Suppressor macrophage (primary cell): ENCODE measurements at places on chromosomes 7 and 10.

- DNase-seq, result peak; percentile 81
These were observed 90.9 kb downstream of the NEURL1 start for GRCh38 chr10:103584216-103585010.

DNA sequence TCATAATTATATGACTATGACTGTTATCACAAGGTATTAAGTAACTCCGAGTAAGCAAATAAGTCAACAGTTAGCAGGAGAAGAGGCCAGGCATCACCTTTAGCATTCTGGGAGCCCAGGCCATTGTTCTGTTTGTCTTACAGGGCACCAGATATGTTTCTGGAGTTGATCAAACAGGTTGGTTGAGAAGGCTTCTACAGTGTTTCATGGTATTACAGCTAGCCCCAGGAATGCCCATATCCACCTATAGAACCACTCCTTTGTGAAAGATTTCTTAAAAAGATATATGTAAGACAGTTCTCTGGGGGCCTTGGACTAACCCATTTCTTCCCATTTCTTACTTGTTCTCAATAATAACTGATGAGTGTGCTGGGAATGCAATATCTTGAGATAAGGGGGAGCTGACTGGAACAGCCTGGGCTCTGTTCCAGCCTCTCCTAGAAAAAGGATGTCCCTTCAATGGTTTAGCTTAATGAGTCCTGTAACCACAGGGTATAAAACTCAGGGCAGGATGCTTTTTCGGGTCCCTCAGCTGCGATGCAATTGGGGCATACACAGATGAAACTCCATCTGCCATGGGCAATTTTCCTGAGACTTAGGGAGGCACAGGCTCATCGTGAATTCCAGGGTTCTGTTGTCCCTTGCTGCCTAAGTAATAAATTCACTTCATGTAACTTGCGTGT is 286.4 kb downstream of the BAMBI start:
- no peak for DNase-seq

- DNase-seq, result no peak
These were observed 108.9 kb downstream of the RNLS start for GRCh38 chr10:88473989-88474883.

DNA sequence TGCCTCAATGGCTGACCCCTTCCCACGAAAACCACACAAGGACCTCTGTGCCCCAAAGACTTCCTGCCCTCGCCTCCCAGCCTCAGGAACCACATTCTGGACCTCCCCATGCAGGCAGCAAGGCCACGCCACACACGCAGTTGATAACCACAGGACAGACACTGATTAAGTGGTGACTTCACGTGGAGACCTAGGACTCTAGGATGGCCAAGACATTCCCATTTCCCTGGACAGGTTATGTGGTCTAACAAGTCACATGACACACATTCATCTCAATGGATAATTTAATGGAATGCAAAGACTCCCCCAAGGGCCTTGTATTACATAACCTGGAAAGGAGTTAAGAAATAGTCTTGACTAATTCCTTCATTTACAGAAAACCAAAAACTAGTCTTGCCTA is 110.2 kb downstream of the LARP4B start:
- DNase-seq, result no peak

DNA sequence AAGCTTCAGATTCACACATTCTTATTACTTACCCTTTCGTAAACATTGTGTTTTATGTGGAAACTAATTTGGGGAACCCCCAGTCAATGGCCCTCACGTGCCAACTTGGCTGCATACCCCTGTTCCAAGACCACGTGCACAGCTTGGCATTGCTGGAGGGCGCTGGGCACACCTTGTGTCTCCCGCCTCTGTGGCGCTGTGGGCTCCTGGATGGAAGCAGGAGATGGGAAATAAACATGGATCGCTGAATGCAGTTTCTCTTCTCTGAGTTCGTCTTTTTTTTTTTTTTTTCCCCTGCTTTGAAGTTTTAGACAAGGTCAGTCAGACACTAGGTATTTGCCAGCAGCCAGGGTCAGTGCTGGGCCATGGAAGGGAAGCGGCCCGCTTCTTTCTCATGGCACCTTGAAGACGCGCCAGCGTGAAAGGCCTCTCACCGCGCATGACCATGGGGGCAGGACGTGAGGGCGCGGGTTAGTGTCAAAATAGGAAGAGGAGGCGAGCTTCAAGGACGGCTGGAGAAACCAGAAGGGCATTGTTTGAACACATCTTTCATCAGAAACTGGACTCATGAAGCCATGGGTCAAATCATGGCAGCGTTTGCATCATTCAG is 27.3 kb downstream of the BNIP3 start:
- DNase-seq, result no peak

DNA sequence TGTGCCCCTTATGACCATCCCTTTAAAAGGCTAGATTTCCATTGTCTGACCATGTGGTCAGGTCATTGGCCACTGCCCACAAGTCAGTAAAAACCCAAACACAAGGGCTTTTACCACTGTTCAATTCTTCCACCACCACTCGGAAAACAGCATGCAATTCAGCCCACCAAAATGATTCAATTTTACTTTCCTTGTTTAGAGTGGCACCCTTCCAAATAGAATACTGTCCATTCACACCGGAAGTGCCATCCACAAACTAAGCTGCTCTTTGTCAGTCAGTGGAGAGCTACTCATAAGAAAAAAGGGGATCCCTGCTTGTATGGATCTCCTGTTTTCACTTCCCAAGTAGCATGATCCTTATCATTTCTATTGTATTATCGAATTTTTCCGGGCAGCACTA is 350.7 kb upstream of the MBL2 start:
- no peak for DNase-seq

DNA sequence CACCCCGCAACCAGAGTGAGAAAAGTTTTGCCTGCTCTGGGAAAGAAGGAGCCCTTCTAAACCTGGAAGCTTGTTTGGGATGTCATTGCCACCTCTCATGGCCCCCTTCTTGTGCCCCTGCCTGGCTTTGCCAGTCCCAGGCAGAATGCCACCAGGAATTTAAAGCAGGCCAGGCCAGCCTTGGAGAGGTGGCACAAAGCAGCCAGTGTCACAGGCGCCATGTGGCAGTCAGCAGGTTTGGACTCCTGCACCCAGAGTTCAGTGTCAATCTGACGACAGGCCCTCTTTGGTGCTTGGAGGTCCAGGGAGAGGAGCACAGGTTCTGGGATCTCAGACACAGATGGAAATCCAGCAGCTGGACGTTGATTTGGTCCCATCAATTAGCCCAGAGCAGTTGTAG is 12.7 kb downstream of the HK1 start:
- DNase-seq, result no peak

DNA sequence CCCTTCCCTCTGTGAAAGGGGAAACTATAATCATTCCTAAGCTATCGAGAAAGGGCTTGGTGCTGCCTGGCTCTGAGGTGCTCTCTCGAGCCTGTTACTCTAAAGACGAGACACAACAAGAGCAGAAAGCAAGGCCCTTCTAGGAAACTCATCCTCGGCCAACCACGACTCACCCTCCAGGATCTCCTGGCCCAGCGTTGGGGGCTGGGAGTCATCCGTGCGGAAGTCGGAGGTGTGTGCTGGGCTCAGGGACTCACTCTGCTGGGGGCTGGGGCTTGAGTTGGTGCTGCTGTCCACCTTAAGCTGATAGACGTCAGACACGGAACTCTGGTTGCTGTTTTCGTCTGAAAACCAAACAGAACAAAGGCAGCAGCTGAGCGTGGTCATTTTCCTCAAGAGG is 17.6 kb upstream of the BAZ1B start:
- DNase-seq, result no peak

GRCh38 chr7:149606826-149607225 is 109.2 kb upstream of the ZNF746 start:
- DNase-seq, result no peak

DNA sequence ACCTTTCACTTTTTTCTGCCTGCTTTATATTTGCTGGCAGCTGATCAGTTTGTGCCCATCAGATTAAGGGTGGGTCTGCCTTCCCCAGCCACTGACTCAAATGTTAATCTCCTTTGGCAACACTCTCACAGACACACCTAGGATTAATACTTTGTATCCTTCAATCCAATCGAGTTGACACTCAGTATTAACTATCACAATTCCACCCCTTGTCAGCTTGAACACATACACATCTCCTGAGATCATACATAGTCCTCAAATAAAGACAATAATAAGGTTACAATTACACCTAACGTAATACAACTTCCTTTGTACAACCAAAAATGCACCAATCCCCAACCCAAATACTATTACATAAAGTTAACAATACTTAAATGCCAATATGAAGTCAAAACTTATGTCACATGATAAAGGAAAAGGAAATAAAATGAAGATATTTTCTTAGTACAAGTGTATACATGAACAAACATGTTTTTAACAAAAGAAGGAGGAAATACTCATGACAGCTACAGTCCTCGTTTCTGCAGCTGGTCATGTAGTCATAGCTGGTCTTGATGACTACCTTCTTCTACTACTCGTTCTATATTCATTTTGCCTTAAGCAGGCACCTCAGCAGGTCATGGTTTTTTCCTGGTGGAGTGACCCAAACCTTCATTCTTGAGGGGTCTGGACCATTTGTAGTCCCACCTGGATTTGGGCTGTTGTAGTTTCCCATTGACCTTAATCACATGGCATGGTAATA is 96.7 kb upstream of the CABCOCO1 start:
- no peak for DNase-seq
